ENCODE measurements at places on chromosomes 6 and 20.

GRCh38 chr20:36835025-36835424, 40.9 kb upstream of the TLDC2 start:
- DNase-seq: no peak

DNA sequence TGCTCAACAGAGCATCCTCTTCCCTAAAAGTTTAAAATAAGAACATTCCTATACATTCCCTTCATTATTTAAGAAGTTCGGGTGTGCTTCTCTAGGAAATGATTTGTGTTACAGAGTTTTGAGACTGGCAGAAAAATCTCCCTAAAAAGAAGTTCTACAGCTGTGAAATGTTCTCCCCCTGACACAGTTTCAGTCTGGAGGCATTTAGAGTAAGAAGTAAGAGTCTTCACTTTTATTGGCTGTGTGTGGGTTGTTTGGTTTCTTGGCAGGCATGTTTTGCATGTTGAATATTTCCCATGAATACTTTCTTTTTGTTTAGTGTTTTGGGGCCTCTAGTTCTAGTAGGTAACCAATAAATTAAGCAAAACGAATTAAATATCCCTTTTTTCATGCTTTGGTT, 195.9 kb downstream of the TENT5A start:
- no peak for DNase-seq

DNA sequence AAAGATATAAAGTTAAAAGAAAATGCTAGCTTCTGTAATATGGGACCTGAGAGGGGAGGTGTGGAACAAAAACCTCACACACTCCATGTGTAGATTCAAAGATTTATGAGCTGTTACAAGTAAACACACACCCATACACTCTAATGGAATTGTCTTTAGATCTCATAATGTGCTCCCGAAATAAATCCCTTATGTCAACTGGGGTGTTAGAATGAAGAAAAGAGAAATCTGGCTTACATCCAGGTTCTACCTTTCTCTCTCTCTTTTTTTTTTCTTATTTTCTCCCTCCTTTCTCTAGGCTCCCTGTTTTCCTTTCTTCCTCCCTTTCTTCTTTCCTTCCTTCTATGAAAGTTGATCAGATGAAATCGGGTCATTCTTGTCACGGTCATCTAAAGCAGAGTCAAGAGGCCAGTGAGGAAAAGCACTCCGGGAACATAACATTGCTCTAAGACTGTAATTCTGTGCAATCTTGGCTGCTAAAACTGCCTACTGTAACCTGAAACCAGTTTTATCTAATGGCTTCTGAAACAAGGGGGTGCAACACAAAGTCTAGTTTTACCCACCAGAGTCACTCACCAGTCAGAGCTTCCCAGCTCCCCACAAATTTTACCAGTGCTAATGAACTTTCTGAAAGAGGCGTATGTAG, 68.3 kb upstream of the BTBD3 start:
- peak; percentile 10 for DNase-seq

- no peak for DNase-seq
These were observed 25.5 kb downstream of the FAM184A start for GRCh38 chr6:119052987-119053386.

- no peak for DNase-seq
These were observed 634 bp upstream of the BTBD9 start for GRCh38 chr6:38640216-38640909.

DNA sequence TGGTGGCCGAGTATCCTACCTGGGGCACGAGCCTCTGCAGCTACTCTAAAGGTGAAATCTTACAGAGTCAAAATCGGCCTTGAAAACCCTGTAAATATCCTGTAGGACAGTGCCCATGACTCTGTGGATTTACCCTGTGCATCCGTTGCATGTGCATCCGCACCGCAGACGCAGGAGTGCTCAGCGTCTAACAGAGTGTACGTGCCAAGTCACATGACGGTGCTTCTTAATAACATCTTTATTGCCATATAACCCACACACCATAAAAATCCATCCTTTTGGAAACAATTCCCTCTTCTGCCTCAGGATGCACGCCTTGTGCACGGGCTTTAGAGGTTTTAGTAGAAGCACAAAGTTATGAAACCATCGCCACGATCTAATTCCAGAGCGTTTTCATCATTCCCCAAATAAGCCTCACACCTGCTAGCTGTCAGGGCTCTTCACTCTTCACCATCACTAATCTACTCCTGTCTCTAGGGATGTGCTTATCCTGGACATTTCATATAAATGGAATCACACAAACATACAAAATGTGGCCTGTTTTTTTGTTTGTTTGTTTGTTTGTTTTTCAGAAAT, 384.5 kb upstream of the SULF2 start:
- DNase-seq: no peak

GRCh38 chr6:152094992-152095592, 287.6 kb downstream of the ESR1 start:
- DNase-seq: no peak

DNA sequence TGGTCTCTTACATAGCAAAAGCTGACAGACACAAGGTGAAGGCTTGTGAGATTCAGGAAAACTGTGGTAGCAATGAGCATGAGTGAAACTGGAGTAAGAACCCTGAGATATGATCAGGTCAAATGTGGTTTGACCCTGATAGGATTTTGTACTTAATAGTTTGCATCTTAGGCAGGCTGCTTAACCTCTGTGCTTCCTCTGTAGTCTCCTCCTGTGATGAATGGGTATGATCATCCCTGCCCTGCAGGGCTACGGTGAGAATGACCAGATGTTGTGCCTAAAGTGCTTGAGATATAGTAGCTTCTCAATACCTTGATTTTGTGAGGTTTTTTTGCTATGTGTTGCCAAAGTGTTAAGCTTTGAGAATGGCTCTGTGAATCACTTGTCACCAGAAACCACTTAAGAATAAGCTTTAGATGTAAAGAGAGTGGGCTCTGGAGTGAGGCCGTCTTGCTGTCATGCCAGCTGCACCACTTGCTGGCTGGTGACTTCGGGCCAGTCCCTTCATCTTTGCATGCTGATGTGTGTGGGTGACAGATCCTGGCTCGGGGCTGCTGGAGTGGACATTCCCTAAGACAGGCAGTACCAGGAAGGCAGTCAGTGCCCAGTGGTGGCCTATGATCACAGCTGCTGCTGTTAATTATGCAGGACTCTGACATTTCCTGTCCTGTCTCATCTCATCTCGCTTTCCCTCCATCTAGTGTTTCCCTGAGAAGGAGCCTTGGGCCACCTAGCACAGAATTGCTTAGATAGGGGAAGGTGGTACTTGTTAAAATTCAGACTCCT, 254.7 kb downstream of the NFATC2 start:
- DNase-seq: no peak

GRCh38 chr6:25007269-25007699, 71.5 kb upstream of the RIPOR2 start:
- no peak for DNase-seq

- DNase-seq: no peak
These were observed 222.7 kb upstream of the NOX3 start for GRCh38 chr6:155678361-155678760.

DNA sequence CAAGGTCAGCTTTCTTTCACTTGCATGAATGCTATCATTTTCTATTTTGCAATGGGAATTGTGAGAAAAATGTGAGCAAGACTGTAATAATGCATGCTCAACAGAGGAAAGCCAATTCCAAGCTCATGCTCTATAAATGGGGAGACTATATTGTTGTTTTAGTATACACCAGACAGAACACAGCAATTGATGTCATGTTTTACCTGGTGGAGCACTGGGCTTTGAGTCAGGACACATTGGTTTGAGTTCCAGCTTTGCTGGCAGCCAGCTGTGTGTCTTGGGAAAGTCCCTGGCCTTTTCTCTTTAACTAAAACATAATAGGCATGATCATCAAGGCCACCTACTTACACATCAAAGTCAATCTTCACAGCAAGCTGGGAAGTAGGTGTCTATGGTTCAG, 83.3 kb downstream of the FOXA2 start:
- no peak for DNase-seq

GRCh38 chr6:101937108-101937507, 543.6 kb downstream of the GRIK2 start:
- DNase-seq: no peak

- DNase-seq: no peak
These were observed 226.6 kb downstream of the TFAP2C start for GRCh38 chr20:56855708-56856107.

DNA sequence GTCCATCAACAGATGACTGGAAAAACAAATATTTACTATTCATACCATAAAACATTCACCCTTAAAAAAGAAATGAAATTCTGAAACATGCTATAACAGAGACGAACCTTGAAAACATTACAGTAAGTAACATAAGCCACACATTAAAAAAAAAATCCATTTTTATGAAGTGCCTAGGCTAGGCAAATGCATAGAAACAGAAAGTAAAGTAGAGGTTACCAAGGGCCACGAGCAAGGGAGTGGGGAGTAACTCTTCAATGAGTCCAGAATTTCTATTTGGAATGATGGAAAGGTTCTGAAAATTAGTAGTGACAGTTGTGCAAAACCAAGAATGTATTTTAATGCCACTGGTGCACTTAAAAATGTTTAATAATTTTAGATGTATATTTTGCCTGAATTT, 47.7 kb downstream of the STAU1 start:
- DNase-seq: no peak

GRCh38 chr6:112245511-112246203, 8.7 kb downstream of the LAMA4 start:
- DNase-seq: no peak

DNA sequence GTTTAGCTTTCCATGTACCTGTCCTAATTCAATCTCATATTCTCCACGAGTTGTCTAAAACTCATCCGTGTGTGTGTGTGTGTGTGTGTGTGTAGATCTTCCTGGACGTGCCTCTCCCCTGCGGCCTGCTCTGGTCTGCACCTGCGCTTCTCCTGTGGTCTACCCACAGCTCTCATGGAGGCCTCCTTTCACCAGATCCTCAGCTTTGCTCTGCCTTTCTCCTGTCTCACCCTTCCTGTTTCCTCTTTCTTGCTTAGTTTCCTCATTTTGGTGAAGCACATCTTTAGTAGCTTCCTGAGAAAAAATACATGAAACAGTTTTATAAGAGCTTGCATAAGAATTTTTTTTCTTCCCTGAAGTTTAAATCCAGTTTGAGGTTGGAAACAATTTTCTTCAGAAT, 18.1 kb downstream of the SLX4IP start:
- no peak for DNase-seq

- DNase-seq: no peak
These were observed 200.2 kb upstream of the SUPT3H start for GRCh38 chr6:45577836-45578504.

DNA sequence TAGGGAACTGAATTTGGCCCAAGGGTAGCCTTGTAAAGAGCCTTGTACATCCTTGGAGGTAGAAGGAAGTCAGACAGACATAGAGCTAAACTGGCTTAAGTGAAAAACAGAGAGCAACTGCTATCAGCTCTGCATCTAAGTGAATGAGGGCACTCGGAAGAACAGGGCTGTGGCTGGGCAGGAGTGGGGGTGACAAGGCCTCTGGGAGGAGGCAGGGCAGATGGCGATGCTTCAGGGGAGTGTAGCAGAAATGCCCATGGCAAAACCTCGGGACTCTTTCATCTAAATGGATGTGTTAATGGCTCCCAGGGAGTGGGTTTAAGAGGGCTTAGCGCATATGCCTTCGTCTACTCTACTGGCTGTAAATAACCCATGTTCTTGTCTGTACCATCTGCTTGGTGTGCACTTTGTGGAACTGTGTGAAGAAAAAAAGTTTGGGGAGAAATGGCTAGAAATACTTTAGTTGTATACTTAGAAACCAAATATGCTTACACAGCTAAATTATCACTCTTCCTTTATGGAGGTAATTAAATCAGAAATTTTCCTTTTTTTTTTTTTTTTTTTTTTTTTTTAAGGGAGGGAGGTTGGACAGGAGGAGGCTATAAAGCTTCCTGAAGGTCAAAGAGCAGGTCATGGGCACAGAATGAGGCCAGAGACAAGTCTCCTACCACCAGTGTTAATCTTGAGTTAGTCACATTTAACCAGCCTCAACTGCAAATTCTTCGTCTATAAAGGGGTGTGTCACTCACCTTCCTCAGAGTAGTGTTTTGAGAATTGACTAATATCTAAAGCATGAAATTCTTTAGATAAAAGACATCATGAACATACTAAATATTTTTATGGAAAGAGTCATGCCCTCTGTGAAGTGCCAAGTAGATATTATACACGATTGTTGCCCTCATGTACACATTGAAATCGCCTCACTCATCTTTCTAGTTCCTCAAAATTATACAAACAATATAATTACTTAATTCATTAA, 60.9 kb downstream of the FYN start:
- peak; percentile 82 for DNase-seq
